ENCODE measurements at places on chromosomes 4 and X. TPM values are rescaled to one million over a fixed set of nuclear protein-coding genes. Genes with fewer than 3 reads are reported as not detected.

DNA sequence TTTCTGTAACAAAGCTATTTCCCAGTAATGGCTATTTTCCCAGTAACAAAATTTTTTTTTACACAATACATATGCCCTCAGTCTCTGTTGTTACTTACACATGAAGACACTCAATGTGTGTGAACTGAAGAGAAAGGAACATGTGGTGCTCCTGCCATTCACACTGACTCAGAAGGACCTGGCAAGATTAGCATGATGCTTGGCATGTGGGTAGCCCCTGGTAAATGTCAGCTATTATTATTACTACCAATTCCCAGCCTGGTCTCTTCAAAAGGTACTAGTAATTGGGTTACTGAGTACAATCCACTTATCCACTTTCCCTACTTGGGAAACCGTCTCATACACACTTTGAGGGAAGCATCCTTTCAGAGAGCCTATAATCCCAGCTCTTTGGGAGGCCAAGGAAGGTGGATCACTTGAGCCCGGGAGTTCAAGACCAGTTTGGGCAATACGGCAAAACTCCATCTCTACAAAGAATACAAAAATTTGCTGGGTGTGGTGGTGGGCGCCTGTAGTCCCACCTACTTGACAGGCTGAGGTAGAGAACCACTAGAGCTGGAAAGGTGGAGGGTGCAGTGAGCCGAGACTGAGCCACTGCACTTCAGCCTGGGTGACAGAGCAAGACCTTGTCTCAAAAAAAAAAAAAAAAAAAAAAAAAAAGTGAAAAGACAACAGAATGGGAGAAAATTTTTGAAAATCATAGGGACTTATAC, 14.6 kb downstream of the RBBP7 start:
- H3K27me3 ChIP-seq: no peaks in the 10 kb centered on the region
- DNase-seq: peak; percentile 15
- H3K4me3 ChIP-seq: no peak overlapping the region
- peak overlapping the region; percentile 86 for H3K27ac ChIP-seq
- peaks cover 60% of the 10 kb centered on the region for H3K4me1 ChIP-seq
- peaks cover 70% of the 10 kb centered on the region for H3K36me3 ChIP-seq

DNA sequence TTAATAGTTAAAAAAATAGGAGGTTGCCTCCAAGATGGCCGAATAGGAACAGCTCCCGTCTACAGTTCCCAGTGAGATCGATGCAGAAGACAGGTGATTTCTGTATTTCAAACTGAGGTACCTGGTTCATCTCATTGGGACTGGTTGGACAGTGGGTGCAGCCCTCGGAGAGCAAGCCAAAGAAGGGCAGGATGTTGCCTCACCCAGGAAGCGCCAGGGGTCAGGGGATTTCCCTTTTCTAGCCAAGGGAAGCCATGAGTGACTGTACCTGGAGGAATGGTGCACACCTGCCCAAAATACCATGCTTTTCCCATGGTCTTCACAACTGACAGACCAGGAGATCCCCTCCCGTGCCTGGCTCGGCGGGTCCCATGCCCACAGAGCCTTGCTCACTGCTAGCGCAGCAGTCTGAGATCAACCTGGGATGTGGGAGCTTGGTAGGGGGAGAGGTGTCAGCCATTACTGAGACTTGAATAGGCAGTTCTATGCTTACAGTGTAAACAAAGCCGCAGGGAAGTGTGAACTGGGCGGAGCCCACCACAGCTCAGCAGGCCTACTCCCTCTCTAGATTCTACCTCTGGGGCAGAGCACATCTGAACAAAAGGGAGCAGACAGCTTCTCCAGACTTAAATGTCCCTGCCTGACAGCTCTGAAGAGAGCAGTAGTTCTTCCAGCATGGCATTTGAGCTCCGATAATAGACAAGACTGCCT, 47.5 kb downstream of the PPA2 start:
- no peak overlapping the region for H3K27ac ChIP-seq
- peak; percentile 9 for DNase-seq
- peaks cover 69% of the 10 kb centered on the region for H3K36me3 ChIP-seq

GRCh38 chr4:99654361-99654761, 3.3 kb downstream of the C4orf54 start:
- H3K36me3 ChIP-seq: no peaks in the 10 kb centered on the region
- H3K4me1 ChIP-seq: no peaks in the 10 kb centered on the region
- H3K4me3 ChIP-seq: no peak overlapping the region
- H3K27ac ChIP-seq: no peak overlapping the region
- DNase-seq: no peak

DNA sequence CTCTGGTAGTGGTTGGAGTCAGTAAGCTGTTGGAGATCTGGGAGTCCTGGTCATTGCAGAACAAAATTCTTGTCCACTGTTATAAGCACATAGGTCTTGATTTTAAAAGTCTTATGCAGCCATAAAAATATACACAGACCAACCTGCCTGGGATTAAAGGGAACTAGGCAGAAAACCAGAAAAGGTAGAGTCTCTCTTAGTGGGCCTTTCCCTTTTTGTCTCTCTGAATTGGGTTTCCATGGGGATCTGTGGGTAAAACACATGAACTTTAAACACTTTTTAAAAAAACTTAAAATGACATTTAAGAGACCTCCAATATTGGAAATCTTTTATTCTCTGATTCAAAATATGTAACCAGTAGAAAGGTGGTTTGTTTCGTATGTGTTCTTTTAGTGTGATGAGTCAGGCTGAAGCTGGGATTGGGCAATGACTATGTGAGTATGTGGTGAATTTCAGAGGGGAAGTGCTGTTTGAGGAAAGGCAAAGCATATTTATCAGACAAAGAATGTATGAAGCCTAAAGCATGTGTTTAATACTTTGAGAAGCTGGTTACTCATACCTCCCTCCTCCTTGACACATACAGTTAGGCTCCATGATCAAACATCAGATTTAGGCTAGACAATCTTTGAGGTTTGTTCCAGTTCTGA, 29.6 kb downstream of the SLC16A2 start:
- no peaks in the 10 kb centered on the region for H3K36me3 ChIP-seq
- peaks cover 21% of the 10 kb centered on the region for H3K4me1 ChIP-seq
- H3K27ac ChIP-seq: peak overlapping the region; percentile 46
- peak; percentile 32 for DNase-seq

GRCh38 chrX:149715468-149715867, 3.6 kb downstream of the MAGEA11 start:
- H3K36me3 ChIP-seq: no peaks in the 10 kb centered on the region
- DNase-seq: no peak
- H3K27me3 ChIP-seq: no peaks in the 10 kb centered on the region
- no peak overlapping the region for H3K27ac ChIP-seq
- no peaks in the 10 kb centered on the region for H3K4me1 ChIP-seq

DNA sequence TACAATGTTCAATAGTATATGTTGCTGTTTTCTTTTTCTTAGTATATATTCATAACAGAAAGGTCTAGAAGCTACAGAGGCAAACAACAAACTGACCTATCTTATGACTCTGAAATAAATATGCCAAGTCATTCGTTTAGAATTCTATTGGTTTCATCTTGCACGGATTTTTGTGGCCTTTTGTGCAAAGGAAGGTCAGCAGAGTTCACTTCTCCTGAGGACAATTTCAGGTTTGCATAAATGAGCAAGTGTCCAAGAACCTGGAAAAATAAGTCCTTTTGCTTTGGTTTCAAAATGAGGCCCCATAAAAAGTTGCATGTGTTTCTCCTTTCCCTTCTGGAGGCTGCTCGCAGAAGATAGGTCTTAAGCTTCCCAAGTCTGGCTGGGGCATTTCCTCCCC, 156.9 kb downstream of the APBB2 start:
- H3K27ac ChIP-seq: no peak overlapping the region
- H3K4me1 ChIP-seq: no peaks in the 10 kb centered on the region
- DNase-seq: no peak
- H3K4me3 ChIP-seq: no peak overlapping the region

- no peak overlapping the region for H3K4me3 ChIP-seq
- no peaks in the 10 kb centered on the region for H3K27me3 ChIP-seq
- no peak for DNase-seq
- H3K4me1 ChIP-seq: no peaks in the 10 kb centered on the region
- no peaks in the 10 kb centered on the region for H3K36me3 ChIP-seq
These were observed 60.2 kb downstream of the ATOH1 start for GRCh38 chr4:93888768-93889167.

DNA sequence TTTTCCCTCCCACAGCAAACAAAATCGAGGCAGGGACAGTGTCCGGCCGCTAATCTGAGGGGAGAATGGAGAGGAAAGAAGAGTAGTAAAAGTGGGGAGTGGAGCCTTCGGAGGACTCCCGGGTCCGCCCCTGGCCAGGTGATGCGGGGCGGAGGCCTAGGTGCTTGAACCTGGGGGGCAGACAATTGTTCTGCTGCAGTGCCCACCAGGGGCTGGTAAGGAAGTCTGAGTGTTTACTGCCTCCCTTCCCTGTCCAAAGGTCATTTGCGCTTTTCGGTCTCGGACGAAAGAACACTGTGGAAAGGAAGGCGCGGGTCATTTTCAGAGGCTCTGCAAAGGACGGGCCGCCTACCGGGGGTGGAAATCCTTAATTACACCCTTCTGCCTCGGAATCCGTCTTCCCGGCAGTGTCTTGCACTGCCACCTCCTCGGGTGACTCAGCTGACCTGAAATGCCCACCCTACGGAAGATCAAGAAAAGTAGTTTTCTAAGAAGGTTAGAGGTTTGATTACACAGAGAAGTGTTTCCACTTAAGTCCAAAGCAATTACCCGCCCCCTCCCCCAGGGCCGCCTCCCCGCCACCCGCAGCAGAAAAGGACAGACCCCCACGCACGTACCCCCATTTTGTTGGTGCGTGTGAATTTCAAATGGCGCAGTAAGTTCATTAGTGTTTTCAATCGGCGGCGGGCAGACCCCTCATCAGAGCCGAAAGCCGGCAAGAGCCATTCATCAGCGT, 99.9 kb upstream of the TENM3 start:
- H3K27ac ChIP-seq: no peak overlapping the region
- peaks cover 55% of the 10 kb centered on the region for H3K27me3 ChIP-seq
- DNase-seq: peak; percentile 4
- no peaks in the 10 kb centered on the region for H3K36me3 ChIP-seq
- peak overlapping the region; percentile 59 for H3K4me3 ChIP-seq

DNA sequence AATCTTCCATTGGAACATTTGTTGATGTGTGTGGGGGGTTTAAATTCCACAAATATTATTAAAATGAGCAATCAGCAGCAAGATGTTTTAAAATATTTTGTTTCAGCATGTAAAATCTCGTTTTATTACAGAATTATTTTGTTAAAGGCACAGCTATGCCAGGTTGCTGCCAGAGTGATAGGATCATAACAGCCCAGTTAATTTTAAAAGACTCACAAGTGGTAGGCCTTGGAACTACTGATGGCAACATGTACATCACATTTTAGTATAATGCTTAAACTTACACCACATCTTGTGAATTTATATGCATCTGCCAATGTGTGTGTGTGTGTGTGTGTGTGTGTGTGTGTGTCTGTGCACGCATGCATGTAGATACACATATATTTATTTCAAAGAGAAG, 97.8 kb upstream of the SPRY1 start:
- no peak for DNase-seq
- no peaks in the 10 kb centered on the region for H3K4me1 ChIP-seq
- H3K4me3 ChIP-seq: no peak overlapping the region
- H3K27me3 ChIP-seq: no peaks in the 10 kb centered on the region
- no peak overlapping the region for H3K27ac ChIP-seq
- H3K36me3 ChIP-seq: peaks cover 9% of the 10 kb centered on the region

Gene JCHAIN
- not detected for total RNA-seq

Gene NPY5R
- total RNA-seq: not detected

GRCh38 chr4:95701500-95702170, 138.3 kb upstream of the PDHA2 start:
- H3K27me3 ChIP-seq: no peaks in the 10 kb centered on the region
- no peak for DNase-seq
- H3K27ac ChIP-seq: no peak overlapping the region
- no peak overlapping the region for H3K4me3 ChIP-seq
- no peaks in the 10 kb centered on the region for H3K36me3 ChIP-seq
- H3K4me1 ChIP-seq: no peaks in the 10 kb centered on the region

GRCh38 chrX:112840382-112841113, at the start of gene AMOT:
TSS of gene AMOT (minus strand) at chrX:112840831. CDS start at chrX:112823126, 17,705 bp downstream.
- no peaks in the 10 kb centered on the region for H3K36me3 ChIP-seq
- peak within 1 kb of the TSS; percentile 38 for H3K27ac ChIP-seq
- DNase-seq: peak; percentile 47
- peaks cover 4% of the 10 kb centered on the region for H3K27me3 ChIP-seq
- peaks cover 5% of the 10 kb centered on the region for H3K4me1 ChIP-seq
- peak within 1 kb of the TSS; percentile 82 for H3K4me3 ChIP-seq

Gene SLC10A6
- not detected for total RNA-seq

Gene CXCL3
- total RNA-seq: not detected

DNA sequence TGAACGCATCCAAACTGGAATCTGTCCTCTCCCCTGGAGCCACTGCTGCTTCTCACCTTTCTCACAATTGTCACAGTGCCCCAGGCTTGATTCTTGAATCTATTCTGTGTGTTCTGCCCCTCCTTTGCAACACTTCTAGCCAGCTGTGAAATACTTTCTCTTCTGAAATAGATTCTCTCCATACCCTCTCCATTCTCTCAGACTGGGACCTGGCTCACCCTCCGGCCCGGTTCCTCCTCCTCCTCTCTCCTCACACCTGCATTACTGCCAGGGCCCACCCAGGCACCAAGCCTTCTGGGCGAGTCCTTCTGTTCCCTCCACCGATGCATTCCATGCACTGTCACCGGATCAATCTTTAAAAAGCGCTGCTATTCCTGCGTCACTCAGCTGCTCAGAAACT, 336.1 kb downstream of the UNC5C start:
- H3K4me3 ChIP-seq: no peak overlapping the region
- H3K4me1 ChIP-seq: no peaks in the 10 kb centered on the region

GRCh38 chr4:152929888-152930287, 6.2 kb upstream of the FHDC1 start:
- H3K36me3 ChIP-seq: no peaks in the 10 kb centered on the region
- DNase-seq: no peak
- H3K27me3 ChIP-seq: peaks cover 19% of the 10 kb centered on the region
- no peak overlapping the region for H3K4me3 ChIP-seq
- H3K4me1 ChIP-seq: no peaks in the 10 kb centered on the region
- no peak overlapping the region for H3K27ac ChIP-seq

All from activated CD8-positive, alpha-beta T cell treated with anti-CD3 and anti-CD28 coated beads for 36 hours (primary cell).